ENCODE measurements at places on chromosomes 5 and 9.

- DNase-seq, result no peak
Observed at GRCh38 chr5:81572201-81572600, 178.3 kb upstream of the ACOT12 start.

GRCh38 chr5:62547945-62548630 lies 30.5 kb upstream of the LRRC70 start:
- no peak for DNase-seq

DNA sequence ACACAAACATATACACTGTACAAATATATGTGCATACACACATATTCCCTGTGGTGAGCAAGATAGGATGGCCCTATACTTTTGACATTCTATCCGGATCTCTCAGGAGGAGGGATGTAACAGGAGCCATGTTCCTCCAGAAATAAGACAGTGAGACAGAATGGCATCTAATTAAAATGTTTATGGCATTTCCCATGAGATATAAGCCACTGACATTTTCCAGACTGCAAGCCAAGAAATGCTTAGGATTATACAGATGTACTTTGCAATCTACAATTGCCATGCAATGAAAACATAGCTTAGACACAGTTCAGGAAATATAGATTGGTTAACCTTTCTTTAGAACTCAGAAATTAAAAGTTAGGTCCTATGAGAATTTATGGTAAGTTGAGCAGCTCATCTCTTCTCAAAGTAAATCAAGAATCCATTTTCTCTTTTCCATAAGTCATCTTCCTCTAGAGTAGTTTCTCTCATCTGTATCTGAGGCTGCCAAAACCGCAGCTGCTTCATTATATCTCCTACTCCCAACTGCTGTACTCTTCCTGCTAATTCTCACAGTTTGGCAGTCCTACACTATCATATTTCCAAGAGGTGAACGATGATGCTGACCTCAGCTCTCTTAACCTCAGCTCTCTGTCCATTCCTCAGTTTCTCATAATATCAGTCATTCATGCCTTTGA lies 1719.1 kb downstream of the MAT2B start:
- DNase-seq, result no peak

GRCh38 chr5:56647099-56647850 lies 168.1 kb upstream of the MAP3K1 start:
- no peak for DNase-seq

- DNase-seq, result no peak
Observed at GRCh38 chr9:117587263-117587662, 116.9 kb upstream of the TLR4 start.

- DNase-seq, result no peak
Observed at GRCh38 chr5:110045158-110045557, 355.4 kb downstream of the MAN2A1 start.

GRCh38 chr9:109959679-109960078 lies 179.7 kb downstream of the PALM2AKAP2 start:
- no peak for DNase-seq

Measured in kidney capillary endothelial cell (primary cell).